Transverse colon (tissue), 4 donors: ENCODE measurements at places on chromosomes 6 and 20. TPM values are rescaled to one million over a fixed set of nuclear protein-coding genes. Genes with fewer than 3 reads are reported as not detected.

KCNQ2 gene
- total RNA-seq: 0.37 TPM

TLDC2 gene
- 23.2 TPM for total RNA-seq

OR12D3 gene
- total RNA-seq: not detected

TMEM242 gene
- 3.4 TPM for total RNA-seq

- H3K4me3 ChIP-seq: no peak overlapping the region
- peaks cover 38% of the 10 kb centered on the region for H3K27me3 ChIP-seq
Observed at GRCh38 chr20:16801919-16802651, 53.9 kb downstream of the OTOR start.

DNA sequence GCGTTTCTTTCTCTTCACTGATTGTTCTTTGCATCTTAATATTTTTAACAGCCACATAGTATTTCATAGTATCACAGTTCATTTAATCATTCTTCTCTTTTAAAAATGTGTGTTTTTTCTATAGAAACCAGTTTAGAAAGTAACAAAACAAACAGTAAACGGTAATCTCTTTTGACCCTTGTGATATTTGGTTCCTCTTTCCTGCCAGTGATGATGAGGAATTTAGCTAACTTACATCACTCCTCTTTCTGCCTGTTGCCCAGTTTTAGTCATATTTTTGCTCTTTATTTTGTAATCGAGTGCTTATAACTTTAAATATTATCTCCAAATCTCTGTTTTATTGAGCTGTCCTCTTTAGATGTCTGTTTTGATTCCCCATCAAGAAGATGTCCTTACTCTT is 38.1 kb upstream of the ZBTB24 start:
- H3K4me1 ChIP-seq: no peaks in the 10 kb centered on the region
- no peaks in the 10 kb centered on the region for H3K36me3 ChIP-seq
- no peaks in the 10 kb centered on the region for H3K27me3 ChIP-seq
- H3K27ac ChIP-seq: no peak overlapping the region
- no peak overlapping the region for H3K4me3 ChIP-seq

GRCh38 chr6:136411453-136412354 is 122.1 kb upstream of the BCLAF1 start:
- H3K36me3 ChIP-seq: no peaks in the 10 kb centered on the region
- H3K4me1 ChIP-seq: peaks cover 5% of the 10 kb centered on the region
- no peaks in the 10 kb centered on the region for H3K27me3 ChIP-seq

DNA sequence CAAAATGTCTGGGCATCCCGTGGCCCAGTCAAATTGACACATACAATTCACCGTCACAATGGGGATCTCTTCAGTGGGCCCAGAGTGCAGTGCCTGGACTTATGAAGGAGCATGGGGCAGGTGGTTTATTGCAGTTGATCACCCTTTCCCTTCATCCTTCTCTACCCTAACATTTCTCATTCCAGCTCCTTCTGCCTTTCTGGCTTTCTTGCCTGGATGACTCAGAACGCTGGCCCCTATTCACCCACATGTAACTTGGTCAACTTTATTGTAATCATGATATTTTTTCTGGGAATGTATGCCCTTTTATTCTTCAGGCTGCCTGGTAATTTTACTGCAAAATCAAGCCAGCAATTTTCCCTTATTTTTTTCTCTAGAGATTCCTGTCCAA is 179.9 kb upstream of the DTNBP1 start:
- H3K27ac ChIP-seq: no peak overlapping the region
- H3K27me3 ChIP-seq: no peaks in the 10 kb centered on the region
- no peak for DNase-seq
- no peaks in the 10 kb centered on the region for H3K36me3 ChIP-seq
- H3K4me1 ChIP-seq: no peaks in the 10 kb centered on the region
- no peak overlapping the region for H3K4me3 ChIP-seq

GRCh38 chr6:10315658-10316372 is 99.1 kb downstream of the TFAP2A start:
- H3K27ac ChIP-seq: peak overlapping the region; percentile 40
- DNase-seq: no peak
- no peaks in the 10 kb centered on the region for H3K36me3 ChIP-seq
- H3K4me1 ChIP-seq: no peaks in the 10 kb centered on the region

GRCh38 chr6:108275976-108276375 is 15.1 kb upstream of the SNX3 start:
- H3K4me1 ChIP-seq: no peaks in the 10 kb centered on the region
- no peak overlapping the region for H3K4me3 ChIP-seq
- no peak overlapping the region for H3K27ac ChIP-seq
- no peaks in the 10 kb centered on the region for H3K27me3 ChIP-seq
- DNase-seq: no peak
- no peaks in the 10 kb centered on the region for H3K36me3 ChIP-seq

- no peak overlapping the region for H3K4me3 ChIP-seq
- peaks cover 24% of the 10 kb centered on the region for H3K4me1 ChIP-seq
- no peak overlapping the region for H3K27ac ChIP-seq
- H3K27me3 ChIP-seq: no peaks in the 10 kb centered on the region
- no peak for DNase-seq
Observed at GRCh38 chr6:53866226-53866625, 71.4 kb downstream of the LRRC1 start.

- no peak overlapping the region for H3K27ac ChIP-seq
- no peaks in the 10 kb centered on the region for H3K36me3 ChIP-seq
- H3K4me3 ChIP-seq: no peak overlapping the region
- no peak for DNase-seq
Observed at GRCh38 chr6:68343901-68344300, 291.2 kb upstream of the ADGRB3 start.

DNA sequence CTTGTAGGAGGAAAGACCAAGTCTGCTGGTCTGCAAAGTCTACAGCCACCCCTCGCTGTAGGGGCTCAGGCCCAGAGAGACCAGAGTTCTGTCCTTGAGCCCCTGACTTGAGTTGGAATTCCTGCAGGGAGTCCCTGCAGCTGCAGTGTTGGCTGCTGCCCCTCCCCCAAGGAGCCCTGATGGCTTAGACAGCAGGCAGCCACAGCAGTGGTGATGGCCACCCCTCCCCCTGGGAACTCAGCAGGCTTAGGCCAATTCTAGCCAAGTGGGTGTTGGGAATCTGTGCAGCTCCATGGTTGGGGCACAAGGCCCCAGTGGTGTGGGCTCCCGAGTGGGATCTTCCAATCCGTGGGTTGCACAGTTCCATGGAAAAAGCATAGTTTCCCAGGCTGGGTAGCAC is 345.4 kb downstream of the CD109 start:
- H3K36me3 ChIP-seq: no peaks in the 10 kb centered on the region
- H3K27me3 ChIP-seq: no peaks in the 10 kb centered on the region
- DNase-seq: no peak
- H3K4me1 ChIP-seq: no peaks in the 10 kb centered on the region

- no peaks in the 10 kb centered on the region for H3K4me1 ChIP-seq
- no peak overlapping the region for H3K4me3 ChIP-seq
- no peak for DNase-seq
Observed at GRCh38 chr6:55601120-55601519, 22.1 kb upstream of the HMGCLL1 start.

DNA sequence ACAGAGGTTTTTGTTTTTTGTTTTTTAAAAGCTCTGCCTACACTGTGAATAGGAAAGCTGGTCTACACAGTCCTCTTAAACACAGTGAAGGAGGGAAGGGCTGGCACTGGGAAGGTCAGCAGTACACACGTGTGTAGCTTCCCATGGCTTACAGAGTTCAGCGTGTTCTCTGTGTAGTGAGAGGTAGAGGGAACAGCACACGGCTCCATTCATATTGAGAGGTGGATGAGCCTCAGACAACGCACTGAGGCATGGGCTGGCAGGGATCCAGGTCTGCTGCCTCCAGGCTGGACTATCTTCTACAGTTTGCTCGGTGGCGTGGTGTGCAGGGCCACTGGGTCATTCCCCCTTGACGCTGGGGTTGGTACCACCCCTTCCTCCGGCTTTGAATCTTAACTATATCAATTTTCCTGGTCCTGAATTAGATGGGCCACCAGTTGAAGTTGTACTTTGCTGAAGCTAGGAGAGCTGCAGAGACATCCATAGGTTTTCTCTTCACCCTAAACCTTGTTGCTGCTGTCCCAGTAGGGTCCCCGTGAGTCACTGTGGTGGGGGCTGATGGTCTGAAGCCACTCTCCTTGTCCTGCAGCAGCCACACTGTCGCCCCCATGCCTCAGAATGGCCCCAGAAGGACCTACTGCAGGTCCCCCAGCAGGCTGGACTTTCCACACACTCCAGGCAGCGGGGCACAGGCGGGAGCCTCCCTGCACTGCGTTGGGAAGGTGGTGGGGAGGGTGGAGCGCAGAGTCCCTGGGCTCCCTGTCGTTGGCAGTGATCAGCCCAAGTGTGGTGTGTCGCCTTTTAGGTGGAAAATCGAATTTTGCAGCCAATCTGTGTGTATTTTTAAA is 2.0 kb downstream of the ARFGAP1 start:
- peaks cover 13% of the 10 kb centered on the region for H3K4me1 ChIP-seq
- H3K27ac ChIP-seq: no peak overlapping the region
- no peaks in the 10 kb centered on the region for H3K27me3 ChIP-seq
- peaks cover 17% of the 10 kb centered on the region for H3K36me3 ChIP-seq
- no peak for DNase-seq

DNA sequence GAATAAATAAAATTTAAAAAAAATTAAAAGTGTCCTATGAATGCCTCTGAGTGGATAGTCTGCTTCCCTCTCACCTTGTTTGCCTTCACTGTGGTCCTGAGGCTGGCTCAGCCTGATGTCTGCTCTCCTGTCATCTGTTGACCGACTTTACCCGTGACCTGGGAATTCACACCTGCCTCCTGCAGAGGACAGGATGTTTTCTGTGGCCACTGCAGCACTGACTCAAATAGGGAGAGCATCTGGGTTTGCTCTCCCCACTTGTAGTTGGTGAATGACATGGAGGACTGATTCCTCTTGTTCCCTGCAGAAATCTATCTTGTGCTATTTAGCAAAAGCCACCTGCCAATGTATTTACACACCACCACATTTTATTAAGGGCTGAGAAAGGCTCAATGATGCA is 52.4 kb upstream of the ERVFRD-1 start:
- H3K27me3 ChIP-seq: no peaks in the 10 kb centered on the region
- no peaks in the 10 kb centered on the region for H3K36me3 ChIP-seq
- no peak for DNase-seq
- no peak overlapping the region for H3K4me3 ChIP-seq
- no peaks in the 10 kb centered on the region for H3K4me1 ChIP-seq

DNA sequence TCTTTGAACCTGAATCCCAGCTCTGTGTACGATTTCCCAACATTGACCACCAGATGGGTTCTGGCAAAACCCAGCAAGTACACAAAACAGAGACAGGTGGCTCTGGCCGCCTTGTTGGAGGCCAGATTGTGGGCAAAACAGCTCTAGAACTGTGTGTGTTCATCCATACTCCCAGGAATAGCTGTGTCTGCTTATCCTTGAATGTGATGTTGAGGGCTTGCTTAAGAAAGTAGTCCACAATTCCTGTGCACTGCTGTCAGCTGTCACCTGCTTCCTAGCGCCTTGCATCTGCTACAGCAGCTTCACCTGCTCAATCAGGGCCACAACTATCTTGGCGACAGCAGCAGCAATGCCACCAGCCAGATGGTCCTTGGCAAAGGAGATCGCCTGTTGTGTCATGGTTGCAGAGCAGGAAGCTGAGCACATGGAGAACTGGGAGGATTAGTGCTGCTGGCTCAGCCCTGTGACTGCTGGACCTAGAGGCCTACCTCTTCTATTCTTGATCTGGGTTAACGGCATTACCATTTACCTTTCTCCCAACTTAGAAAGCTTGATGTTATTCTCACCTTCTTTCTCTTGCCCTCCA is 3.7 kb upstream of the SMAP1 start:
- DNase-seq: no peak
- H3K4me3 ChIP-seq: no peak overlapping the region
- H3K36me3 ChIP-seq: no peaks in the 10 kb centered on the region
- no peaks in the 10 kb centered on the region for H3K27me3 ChIP-seq
- H3K27ac ChIP-seq: no peak overlapping the region

- H3K36me3 ChIP-seq: no peaks in the 10 kb centered on the region
- H3K27me3 ChIP-seq: no peaks in the 10 kb centered on the region
- no peak for DNase-seq
- no peak overlapping the region for H3K4me3 ChIP-seq
- no peaks in the 10 kb centered on the region for H3K4me1 ChIP-seq
Observed at GRCh38 chr6:70107852-70108629, 194.8 kb downstream of the COL9A1 start.

DNA sequence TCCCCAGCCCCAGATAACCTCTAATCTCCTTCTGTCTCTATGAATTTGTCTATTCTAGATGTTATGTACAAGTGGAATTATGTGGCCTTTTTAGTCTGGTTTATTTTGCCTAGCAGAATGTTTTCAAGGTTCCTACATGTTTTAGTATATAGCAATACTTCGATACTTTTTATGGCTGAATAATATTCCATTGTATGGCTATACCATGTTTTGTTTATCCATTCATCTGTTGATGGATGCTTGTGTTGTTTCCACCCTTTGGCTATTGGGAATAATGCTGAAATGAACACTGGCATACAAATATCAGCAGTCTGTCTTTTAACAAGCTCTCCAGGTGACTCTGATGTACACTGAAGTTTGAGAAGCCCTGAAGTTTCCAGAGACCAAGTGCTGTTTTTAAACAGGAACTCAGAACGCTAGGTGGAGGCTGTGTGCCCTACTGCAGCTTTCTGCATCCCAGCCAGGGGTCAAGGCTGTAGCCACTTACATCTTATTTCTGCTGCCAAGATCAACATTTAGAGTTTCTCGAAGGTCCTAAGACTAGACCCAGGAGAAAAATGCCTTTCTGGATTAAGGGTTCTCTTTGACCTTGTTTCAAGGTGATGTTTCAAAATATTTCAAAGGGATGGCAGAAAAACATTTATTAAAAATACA is 123.0 kb downstream of the SOBP start:
- no peaks in the 10 kb centered on the region for H3K36me3 ChIP-seq
- no peaks in the 10 kb centered on the region for H3K27me3 ChIP-seq
- DNase-seq: no peak
- H3K4me3 ChIP-seq: no peak overlapping the region
- H3K4me1 ChIP-seq: no peaks in the 10 kb centered on the region

- H3K4me1 ChIP-seq: no peaks in the 10 kb centered on the region
- DNase-seq: no peak
- no peaks in the 10 kb centered on the region for H3K36me3 ChIP-seq
- H3K27ac ChIP-seq: no peak overlapping the region
- no peaks in the 10 kb centered on the region for H3K27me3 ChIP-seq
- H3K4me3 ChIP-seq: no peak overlapping the region
Observed at GRCh38 chr6:163333701-163334663, 80.5 kb upstream of the QKI start.
